ENCODE measurements at places on chromosomes 5 and 9.
A peak's percentile ranks its signal among the peaks of the same experiment; 100 is the strongest.

GRCh38 chr5:37662789-37663485, 176.9 kb downstream of the GDNF start:
- no peak for DNase-seq

DNA sequence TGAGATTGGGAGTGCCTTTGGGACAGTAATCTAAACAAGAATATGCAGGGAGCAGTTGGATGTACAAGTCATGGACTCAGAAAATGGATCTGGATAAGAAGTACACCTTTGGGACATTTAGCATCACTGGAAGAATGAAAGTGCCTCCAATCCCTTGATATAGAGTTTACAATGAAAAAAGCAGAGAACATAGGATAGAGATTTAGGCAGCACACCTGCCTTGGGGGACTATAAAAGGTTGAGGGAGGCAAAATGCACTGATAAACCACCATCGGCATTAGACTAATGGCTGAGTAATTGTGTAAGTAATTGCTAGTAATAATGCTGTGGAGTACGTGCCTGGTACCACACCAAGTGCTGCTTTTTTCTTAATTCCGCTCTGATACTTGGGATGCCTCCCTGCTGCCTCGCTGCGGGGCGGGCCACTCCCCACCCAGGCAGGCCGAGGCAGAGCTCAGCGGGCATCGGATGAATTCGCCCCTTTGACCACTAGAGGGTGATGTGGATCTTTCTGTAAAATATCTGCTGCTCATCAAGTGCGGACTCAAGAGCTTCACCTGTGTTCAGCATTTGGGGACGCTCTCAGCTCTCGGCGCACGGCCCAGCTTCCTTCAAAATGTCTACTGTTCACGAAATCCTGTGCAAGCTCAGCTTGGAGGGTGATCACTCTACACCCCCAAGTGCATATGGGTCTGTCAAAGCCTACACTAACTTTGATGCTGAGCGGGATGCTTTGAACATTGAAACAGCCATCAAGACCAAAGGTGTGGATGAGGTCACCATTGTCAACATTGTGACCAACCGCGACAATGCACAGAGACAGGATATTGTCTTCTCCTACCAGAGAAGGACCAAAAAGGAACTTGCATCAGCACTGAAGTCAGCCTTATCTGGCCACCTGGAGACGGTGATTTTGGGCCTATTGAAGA, 99.9 kb downstream of the ANKRD18B start:
- DNase-seq, result peak; percentile 72

GRCh38 chr5:17024686-17025180, 88.6 kb upstream of the MYO10 start:
- DNase-seq, result no peak

- no peak for DNase-seq
Observed at GRCh38 chr5:166551384-166551783, 1740.1 kb upstream of the WWC1 start.

DNA sequence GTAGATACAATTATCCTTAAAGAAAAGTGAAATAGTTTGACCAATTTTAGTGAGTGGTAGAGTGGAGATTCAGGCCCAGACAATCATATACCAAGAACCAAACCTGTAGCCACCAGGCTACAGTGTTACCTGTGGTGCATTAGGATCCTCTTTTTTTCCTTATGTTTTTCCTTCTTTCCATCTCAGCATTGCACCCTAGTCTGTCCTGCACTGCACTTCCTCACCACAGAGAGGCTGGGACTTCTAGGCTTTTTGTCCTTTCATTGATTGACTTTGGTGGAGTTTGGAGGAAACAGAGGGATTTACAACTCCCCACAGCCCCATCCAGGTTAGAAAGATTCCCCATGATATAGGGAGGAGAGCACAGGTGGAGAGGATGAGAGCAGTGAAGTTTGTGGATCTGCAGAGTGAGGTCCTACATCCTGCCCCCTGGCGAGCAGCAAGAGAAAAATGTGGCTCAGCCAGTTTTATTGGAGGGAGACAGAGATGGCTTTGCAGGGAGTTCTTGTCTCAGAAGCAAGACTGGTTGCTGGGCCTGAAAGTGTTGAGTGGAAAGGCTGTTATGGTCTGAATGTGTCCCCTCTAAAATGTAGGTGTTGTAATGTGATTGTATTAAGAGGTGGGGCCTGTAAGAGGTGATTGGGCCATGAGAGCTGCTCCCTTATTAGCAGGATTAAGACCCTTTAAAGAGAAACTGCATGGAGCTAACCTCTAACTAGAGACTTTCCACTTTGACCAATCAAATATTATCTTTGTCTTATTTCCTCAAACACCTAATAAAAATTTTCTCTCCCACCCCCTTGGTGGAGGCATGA, 36.2 kb downstream of the KIF4B start:
- no peak for DNase-seq

DNA sequence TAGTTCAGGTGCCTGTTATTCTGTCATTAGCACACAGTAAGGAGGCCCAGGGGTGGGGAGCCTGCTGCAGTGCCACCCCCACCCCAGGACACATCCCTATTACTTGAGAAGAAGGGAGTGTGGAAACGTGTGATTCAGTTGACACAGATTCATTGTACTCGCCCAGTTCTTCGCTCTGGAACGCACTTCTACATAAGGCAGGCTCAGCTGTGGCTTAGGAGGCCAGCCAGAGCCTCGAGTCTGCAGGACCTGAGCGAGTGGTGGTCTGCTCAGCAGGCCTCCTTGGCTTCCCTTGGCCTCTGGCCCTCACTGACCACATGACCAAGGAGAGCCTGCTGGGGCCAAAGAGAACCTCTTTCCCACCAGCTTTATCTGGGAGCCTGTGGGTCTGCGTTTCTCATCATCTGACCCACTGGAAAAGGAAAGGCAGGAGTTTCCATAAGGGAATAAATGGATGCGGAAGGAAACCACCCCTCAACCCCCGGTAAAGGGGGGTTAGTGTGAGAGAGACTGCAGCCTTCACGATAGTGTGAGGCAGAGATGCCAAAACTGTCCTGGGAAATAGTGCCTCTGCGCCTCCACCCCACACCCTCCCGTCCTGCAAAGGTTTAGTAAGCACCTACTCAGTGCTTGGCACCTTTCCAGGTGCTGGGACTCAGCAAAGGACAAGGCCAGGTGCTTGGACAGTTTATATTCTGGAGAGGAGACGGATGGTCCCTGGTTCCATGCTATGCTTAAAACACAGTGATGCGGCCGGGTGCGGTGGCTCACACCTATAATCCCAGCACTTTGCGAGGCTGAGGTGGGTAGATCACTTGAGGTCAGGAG, 73.7 kb downstream of the PPARGC1B start:
- no peak for DNase-seq

Data from endothelial cell (in vitro differentiated cells).